ENCODE measurements at places on chromosomes 4 and X.

GRCh38 chr4:256492-256891 lies 48.8 kb downstream of the ZNF732 start:
- no peak for DNase-seq

GRCh38 chrX:129750971-129751370 lies 12.2 kb downstream of the XPNPEP2 start:
- no peak for DNase-seq

DNA sequence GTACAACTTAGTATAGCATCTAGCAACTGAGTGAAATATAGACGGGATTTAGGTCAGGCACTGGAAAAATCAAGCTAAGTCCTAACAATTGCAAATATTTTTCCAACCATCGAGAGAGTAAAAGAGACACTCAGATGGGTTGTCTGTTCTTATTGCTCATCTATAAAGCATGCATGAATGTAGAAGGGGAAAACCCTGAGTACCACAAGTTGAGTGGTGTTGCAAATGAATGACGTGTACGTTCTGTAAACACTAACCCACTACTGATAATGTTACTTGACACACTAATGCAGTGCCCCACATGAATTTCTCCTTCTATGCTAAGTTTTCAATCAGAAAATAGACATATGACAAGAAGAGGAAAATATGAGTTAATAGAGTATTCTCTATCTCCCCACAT lies 211.2 kb downstream of the COX18 start:
- peak; percentile 37 for DNase-seq

DNA sequence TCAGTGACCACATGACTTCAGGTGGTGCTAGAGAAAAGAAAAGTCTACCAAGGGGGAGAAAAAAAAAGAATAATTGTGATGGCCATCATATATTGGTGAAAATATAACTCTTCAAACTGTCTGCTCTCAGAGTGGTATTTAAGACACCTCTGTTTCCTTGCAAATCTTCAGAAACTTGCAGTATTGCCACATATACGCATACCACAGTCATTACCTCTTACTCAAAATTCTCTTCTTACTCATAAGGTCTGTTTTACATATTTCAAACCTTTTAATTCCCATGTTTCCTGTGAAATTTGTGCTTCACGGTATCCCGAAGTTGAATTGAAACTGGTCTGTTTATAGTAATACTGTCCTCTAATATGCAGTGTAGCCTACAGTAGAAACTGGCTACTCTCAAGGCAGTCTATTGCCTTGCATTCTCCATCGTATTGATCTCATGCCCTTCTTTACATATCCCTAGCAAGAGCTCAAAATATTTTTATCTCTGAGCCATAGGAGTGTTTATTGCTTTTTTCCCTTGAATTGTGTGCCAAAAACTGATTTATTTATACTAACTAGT lies 34.7 kb upstream of the LHFPL1 start:
- DNase-seq, result no peak

GRCh38 chrX:149371986-149372385 lies 133.1 kb downstream of the IDS start:
- no peak for DNase-seq

- DNase-seq, result no peak
These were observed 24.3 kb downstream of the ADD1 start for GRCh38 chr4:2867758-2868491.

DNA sequence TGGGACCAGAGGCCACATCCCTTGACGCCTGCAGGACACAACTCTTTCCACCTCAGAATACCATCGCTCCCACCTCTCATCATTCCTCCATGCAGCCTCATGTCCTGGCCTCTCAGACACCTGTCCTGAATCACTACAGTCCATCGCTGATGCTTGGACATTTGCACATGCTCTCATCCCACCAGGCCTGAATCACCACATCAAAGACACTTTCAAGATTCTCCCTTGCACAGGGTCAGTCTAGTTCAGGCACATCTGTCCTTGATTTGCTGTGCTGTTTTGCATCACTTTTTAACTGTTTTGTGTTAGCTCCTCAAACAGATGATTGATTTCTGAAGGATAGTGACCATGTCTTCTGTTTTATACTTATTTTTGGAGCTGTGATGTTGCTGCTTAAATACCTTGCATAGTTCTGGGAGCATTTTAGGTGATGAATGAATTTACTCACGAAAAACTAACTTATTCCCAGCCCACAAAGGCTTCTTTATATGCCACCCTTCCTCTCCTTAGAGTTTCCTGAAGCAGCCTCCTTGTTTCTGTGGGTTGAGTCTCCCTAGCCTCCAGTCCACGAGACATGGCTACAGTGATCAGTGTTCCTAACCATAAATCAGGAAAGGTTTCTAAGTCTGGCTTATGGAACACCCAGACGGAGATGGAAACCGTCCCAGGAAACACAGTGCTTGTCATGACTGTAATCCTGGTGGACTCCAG lies 2.6 kb downstream of the FAM114A1 start:
- no peak for DNase-seq

DNA sequence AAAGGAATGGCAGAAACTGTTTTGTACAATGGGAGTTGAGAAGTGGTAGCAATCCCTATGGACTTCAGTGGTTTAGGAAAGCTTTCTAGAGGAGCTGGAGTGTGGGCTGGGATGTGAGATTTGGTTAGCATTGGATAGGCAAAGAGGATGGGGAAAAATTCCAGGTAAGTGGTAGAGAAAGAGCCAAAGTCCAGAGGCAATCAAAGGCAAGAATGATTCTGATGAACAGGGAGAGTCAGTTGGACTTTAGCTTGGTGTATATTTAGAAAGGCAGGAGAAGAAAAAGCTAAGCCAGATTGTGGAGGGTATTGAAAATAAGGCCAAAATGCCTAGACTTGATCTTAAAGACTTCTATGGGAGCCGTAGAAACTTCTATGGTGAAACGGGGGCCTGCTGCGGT lies 3.7 kb upstream of the VSIG4 start:
- DNase-seq, result no peak

DNA sequence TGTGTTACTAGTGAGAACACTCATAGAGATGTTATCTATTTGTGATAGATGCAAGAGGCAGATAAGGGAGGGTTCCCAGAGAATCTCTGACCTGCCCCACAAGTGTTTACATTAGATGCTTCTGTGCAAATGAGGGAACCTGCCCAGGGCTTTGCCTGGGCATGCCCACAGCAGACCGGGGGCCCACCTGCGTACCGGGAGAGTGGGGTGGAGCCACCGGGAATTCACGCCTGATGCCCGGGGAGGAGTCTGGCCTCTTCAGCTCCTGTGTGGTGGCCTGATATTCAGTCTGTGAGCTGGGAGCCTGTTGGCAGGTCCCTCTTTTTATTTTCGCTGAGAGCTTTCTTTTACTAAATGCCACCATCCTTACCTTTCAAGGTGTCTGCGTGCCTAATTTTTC lies 155.7 kb downstream of the SNCA start:
- no peak for DNase-seq

GRCh38 chrX:119648421-119648775 lies 42.2 kb upstream of the NKRF start:
- DNase-seq, result no peak

DNA sequence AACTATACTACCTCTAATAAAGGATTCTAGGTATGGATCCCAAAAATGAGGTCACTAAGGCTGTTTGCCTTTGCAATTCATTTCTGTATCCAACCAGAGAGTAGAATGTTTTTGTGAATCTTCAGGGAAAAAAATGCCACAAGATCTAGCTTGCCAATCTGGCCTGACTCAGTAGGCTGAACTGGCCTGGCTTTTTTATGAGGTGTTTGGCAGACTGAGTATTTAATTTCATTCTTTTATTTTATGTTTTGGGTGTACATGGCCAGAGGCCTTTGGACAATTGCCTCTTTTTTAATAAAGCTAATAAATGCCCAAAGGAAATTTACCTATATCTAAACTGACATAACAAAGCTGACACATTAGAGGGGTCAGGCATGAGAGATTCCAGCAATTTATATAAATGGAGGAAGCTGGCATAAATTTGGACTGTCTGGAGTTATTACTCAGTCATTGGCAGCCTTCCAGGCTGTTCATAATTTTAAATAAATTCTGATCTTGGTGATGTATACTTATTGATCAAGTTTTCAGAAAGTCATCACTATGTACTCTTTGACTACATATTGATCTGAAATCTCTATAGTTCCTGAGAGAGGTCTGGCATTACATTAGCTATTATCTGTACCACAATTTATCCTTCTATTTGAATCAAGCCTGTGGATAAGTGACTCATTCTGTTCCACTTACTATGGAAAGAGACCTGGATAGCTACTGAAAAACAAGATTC lies 376.4 kb upstream of the NOCT start:
- DNase-seq, result no peak

DNA sequence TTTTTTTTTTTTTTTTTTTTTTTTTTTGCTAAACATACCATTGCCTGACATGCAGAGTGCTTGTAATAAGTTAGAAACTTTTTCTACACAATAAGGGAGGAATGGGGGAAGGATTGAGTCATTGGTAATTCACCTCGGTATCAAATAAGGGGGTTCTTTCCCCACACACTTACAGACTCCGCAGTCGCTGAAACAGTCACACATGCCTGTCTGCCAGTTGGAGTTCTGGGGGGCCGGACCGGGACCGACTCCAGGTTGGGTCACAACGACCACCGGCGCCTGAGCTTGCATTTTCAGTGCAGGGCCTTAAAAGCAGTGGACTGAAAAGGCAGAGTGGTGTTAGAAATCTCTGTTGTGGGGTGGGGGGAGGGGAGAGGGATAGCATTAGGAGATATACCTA lies 6.9 kb downstream of the PLAC8 start:
- no peak for DNase-seq

GRCh38 chrX:107450823-107451509 lies 1.5 kb downstream of the FRMPD3 start:
- no peak for DNase-seq

GRCh38 chr4:80192937-80193336 lies 4.4 kb upstream of the PRDM8 start:
- no peak for DNase-seq

GRCh38 chr4:37982736-37983135 lies 22.5 kb downstream of the PTTG2 start:
- DNase-seq, result no peak

- no peak for DNase-seq
These were observed 152.3 kb downstream of the PPARGC1A start for GRCh38 chr4:23737571-23737970.

DNA sequence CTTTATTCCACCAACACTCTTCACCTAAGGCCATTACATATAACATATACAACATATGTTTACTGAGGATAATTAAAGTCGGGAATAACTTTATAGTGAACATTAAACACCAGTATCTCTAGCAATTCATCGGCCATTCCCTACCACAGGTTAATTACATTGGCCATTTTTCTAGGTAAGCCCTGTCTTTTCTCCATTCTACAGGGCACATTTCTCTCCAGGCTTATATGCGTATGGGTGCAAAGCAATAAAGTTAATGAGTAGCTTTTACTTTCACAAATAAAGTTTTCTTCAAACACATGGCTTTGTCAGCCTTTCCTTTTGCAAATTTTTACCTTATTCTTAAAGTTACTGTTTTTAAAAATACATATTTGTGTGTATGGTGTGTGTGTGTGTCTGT lies 111.9 kb upstream of the IQCM start:
- no peak for DNase-seq

- no peak for DNase-seq
These were observed 391 bp upstream of the IDUA start for GRCh38 chr4:986428-986878.

DNA sequence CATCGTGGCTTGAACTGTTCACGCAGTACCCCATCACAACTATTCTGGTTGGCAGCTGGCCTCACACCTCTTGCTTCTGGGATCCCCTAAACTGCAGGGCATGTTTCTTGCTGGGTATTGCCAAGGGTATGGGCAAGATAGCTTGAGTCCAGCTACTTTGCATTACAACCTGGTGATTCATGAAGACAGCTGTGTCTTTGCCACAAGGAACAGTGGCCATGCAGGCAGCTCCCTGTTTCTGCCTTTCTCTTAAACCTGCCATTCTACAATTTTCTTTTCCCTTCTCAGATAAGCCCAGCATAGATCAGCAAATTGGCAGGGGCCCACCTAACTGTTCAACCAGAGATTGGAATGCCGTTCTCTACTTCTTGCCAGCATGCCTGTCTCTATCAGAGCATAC lies 42.8 kb downstream of the TENM3 start:
- no peak for DNase-seq

DNA sequence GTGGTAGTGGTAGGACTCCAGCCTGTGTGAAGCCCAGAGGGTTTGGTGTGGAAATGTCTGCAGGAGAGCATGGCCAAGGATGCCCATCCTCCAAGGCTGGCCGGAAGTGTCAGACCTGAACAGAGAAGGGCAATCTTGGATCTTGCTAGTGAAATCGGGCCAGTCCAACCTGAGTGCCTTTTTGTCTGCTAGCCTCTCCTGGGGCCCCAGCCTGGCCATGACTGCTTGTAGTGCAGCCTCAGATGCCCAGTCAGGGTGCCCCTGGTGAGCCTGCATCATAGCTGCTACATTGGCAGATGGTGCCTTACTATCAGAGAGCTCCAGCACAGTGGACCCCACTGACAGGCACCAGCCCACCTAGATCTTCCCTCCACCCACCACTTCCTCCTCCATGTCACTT lies 99.3 kb upstream of the PCDH18 start:
- no peak for DNase-seq

- no peak for DNase-seq
These were observed 68.9 kb downstream of the PCDH19 start for GRCh38 chrX:100341142-100341510.

GRCh38 chr4:17103231-17103630 lies 204.8 kb upstream of the LDB2 start:
- DNase-seq, result peak; percentile 16
